ENCODE measurements at places on chromosomes 7 and 10.

- DNase-seq, result no peak
Measured at GRCh38 chr10:22252224-22252800, 34.5 kb upstream of the EBLN1 start.

DNA sequence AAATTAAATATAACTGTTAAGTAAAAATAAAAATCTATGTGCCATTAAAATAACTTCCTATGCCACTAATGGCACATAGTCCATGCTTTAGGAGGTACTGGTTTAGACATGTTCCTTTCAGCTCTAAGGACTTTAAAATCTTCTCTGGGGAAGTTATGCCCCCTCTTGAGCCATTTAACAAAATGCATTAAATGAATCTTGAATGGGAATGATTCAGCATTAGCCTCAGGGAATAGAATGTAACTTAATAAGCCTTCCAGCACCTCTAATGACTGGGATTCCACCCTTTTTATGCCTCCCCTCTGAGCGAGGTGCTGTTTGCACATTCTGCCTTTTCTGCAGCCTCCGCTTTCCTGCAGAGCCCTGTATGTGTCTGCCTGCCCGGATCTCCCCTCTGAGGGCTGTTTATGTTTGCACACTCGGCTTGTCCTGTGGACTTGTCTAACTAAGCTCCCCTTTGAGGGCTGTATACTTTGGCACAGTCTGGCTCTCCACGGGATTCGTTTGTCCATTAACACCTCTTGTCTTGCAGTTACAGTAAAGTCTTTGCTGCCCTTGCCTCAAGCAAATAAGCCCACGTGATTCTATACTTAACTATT, 108.4 kb upstream of the HPS1 start:
- DNase-seq, result no peak

DNA sequence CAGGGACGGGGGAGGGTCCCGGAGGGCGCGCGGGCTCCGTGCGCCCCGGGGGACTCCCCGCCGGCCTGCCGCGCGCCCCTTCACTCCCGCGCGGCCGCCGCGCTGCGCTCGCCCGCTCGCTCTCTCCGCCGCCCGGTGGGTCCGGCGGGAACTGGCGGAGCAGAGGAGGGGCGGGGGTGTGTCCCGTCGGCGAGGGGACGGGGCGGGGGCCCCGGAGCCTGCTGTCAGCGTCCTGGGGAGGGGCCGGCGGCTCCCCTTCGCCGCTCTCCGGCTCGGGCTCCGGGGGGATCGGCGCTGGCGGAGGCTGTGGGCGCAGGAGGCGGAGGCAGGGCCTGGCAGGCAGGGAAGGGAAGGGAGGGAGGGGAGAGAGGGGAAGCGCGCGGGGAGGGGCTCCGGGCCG, at the start of gene SH3PXD2A:
TSS of gene SH3PXD2A (minus strand) at position 153 of the 400 bp plus-strand sequence. CDS start 310 bp downstream, outside the sequence.
- DNase-seq, result no peak

DNA sequence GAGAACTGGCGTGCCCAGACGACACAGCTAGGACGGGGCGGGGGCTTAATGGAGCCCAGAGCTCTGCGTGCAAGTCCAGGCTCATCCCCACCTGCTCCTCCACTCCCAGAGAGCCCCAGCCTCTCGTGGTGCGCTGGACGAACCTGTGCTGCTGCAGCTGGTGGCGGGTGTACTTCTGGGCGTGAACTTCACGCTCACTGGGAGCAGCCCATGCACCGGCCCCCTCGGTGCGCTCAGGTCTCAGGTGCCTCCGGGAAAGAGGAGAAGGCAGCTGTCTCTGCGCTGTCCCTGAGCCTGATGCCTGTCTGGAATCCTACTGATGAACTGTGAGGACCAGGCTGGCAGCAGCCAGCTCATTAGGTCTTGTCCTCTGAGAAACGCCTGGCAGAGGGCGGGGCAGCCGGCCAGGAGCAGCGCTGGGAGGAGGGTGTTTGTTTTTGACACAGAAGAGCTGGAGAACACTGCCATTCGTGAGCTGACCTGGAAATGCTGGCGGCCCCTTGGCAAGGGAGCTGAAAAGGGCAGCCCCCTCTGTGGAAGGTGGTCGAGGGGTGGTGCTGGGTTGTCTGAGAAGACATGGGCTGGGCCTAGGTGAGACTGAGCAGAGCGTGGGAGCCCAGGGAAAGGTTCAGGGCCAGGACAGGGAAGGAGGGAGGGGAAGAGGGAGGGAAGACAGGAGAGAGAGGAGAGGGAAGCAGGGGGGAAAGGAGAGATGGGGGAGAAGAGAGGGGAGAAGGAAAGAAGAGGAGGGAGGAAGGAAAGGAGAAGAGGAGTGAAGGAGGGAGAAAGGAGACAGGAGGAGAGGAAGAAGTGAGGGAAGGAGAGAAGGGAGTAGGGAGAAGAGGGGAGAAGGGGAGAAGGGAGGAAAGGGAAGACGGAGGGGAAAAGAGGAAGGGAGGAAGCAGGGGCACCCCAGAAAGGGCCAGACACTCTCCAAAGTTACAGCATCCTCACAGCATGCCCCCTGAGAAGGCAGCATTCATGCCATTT, 53.5 kb upstream of the TNS3 start:
- DNase-seq, result no peak

GRCh38 chr7:151699147-151699927, 177.6 kb downstream of the PRKAG2 start:
- DNase-seq, result no peak

DNA sequence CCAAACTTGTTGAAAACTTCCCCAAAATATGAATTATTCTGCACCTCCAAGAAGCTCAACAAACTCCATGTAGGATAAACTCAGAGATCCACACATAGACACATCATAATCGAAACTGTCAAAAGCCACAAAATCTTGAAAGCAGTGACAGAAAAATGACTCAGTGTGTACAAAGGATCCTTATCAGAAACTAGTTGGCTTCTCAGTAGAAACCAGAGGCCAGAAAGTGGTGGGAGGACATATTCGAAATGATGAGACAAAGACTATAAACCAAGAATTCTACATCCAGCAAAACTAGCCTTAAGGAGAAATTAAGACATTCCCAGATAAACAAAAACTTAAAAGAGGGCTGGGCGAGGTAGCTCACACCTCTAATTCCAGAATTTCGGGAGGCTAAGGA, 38.5 kb downstream of the MCMBP start:
- DNase-seq, result no peak

DNA sequence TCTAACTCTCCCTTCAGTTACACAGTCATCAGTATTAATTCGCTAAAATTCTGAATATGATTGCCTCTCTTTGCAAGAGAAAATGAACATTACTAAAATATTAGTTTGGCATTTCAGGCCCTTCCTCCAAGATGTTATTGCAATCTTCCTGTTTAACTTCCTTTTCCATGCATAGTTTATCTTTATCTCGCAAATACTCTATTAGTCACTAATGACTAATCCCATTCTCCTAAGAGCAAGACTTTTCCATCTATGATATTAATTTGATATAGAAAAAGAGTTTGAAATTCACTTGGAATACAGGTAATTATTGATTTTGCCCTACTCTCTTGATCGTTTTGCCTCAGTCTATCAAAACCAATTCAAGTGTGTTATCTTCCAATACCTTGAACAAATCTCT, 41.8 kb upstream of the SEMA3A start:
- DNase-seq, result no peak

DNA sequence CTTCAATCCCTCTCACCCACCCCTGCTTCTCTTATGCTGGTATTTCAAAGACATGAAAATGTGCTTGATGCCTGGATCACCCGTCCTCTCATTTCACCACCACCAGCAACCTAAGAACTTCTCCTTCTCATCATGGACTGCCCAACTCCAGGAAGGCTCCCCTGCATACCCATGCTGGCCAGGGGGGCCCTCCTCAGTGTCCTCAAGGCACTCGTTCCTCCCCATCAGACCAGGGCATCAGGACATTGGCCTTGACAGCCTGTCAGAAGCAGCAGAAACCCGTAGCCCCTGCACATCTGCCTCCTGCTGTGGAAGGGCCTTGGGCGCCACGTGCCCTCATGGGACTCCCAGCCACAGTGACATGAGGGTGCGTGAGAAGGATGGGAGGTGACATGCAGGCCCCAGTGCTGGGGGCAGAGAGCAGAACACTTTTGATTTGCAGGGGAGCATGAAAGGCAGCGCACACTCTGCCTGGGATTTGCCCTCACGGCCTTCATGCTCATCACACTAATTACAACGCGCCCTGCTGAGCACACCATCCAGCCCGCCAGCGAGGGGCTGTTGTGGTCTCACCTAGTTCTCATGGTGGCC, 1.9 kb upstream of the HSPA12A start:
- DNase-seq, result no peak

GRCh38 chr7:156603629-156604028, 36.9 kb upstream of the RNF32 start:
- DNase-seq, result no peak

GRCh38 chr10:29896053-29896452, 163.3 kb downstream of the JCAD start:
- DNase-seq, result no peak

DNA sequence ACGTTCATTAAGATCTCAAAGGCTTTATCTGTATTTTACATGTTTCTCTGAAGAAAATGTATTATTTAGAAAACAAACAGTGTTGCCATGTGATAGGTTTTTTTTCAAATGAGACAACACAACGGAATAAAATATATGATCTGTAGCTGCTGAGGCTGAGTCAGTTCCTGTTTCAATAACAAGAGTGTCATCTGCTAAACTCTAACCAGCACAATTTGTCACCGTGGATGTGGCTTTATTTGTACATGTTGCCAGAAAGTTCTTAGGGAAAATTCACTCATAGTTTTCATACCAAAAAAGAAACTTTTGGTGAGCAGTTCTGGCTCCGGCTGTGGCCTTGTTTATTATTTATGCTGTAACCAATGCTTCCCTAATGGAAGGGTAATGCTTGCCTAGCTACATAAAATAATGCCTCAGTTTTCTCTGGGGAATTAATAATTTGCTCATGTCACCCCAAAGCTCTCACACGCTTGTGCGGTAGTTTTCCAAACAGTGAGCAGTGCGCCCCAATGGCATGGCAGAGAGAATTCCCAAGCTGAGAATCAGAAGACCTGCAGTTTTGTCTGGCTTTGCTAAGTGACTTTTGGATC, 20.3 kb upstream of the KLF6 start:
- DNase-seq, result no peak

DNA sequence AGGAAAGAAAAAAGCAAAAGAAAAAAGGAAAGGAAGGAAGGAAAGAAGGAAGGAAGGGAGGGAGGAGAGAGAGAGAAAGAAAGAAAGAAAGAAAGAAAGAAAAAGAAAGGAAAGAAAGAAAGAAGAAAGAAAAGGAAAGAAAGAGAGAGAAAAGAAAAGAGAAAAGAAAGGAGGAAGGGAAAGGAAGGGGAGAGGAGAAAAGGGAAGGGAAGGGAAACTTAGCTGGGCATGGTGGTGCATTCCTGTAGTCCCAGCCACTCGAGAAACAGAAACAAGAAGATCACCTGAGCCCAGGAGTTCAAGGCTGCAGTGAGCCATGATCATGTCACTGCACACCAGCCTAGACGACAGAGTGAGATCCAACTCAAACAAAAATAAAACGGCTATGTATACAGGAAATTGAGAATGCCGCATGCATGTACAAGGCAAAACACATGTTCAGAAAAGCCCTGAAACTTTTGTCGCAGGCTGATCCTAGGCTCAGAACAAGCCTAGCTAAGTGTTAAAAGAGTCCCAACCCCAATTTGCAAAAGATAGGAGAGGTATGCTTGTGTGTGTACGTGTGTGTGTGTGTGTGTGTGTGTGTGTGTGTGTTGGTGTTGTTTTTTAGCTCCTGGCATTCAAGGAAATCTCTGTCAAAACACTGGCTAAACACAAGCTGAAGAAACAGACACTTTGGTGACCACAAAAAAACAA, 6.6 kb upstream of the NPC1L1 start:
- no peak for DNase-seq

DNA sequence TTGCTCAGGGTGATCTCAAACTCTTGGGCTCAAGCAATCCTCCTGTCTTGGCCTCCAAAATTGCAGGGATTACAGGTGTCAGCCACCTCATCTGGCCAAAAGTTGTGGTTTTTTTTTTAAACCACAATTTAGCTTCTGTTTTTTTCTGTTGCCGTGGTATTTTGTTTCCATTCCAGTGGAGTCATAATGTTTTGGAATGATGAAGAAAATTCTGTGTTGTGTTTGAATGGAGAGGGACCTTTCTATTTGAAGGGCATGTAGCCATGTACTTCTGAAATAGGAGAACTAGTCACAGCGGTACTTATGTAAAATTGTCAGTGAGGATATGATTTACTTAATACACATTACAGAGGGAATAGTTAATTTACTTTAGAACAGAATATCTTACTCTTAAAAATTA, 201.3 kb downstream of the ARL4A start:
- no peak for DNase-seq

GRCh38 chr10:132605390-132605789, 67.8 kb downstream of the INPP5A start:
- no peak for DNase-seq

GRCh38 chr7:98206451-98207330, 4.5 kb upstream of the BHLHA15 start:
- DNase-seq, result no peak

GRCh38 chr10:96133135-96133534, 3.0 kb downstream of the ZNF518A start:
- DNase-seq, result no peak

GRCh38 chr10:25036381-25036780, 20.0 kb downstream of the THNSL1 start:
- no peak for DNase-seq

GRCh38 chr7:102111061-102112041, 175.3 kb upstream of the SH2B2 start:
- no peak for DNase-seq

DNA sequence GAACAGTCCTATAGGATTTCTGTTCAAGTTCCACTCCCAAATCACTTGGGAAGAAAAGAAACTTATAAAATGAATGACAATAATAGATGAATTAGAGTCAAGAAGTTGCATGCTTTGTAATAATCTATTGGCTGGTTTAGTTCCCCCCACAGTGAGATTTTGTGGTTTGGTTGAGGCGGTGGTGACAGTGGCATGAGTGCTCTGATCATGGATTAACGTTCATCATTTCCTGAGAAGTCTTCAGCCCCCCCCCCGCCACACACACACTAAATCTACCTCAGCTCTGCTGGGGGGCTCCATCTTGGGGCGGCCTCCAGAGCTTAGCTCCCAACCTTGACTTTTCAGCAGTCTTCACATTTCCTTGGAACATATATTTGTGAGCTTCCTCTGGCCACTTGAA, 121.7 kb downstream of the ABCA13 start:
- DNase-seq, result no peak

DNA sequence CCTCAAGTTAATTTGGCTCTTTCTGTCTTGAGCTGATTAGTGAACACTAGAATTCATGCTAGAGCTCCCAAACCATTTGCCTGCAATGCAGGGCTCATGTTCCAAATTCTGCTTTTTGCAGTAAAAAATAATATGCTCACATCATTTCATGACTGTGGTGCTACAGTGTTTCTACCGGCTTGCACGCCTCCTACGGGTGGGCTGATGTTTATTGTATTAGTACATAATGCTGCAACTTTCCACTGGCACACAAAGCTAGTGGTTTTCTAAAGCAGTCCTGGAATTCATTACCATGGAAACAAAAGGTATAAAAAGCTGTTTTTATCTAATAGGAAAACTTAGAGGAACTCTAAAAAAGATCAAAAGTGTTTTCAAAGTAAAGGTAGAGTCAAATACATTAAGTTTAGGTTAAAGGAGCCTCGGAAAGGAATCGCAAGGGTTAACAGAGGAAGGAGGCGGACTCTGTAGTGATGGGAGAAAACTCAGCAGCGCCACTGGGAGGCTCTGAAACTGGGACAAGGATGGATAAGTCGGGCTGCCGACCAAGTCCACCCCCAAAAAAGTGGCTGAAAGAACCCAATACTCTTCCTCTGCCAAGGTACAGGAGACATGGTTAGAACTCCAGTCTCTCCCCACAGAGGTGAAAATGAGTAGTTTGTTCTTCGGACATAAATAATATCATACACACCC, 25.9 kb downstream of the GRM8 start:
- no peak for DNase-seq

- DNase-seq, result peak; percentile 17
Measured at GRCh38 chr10:125411724-125412123, 251.4 kb upstream of the CTBP2 start.

- DNase-seq, result no peak
Measured at GRCh38 chr7:84799106-84799505, 387.8 kb downstream of the SEMA3D start.
